ENCODE measurements at places on chromosomes 1 and 21. TPM values are rescaled to one million over a fixed set of nuclear protein-coding genes. Genes with fewer than 3 reads are reported as not detected.

Gene NTNG1
- not detected for total RNA-seq

GRCh38 chr1:3905953-3906671 lies 6.0 kb upstream of the C1orf174 start:
- DNase-seq: no peak
- no peaks in the 10 kb centered on the region for H3K27me3 ChIP-seq
- no peak overlapping the region for H3K4me3 ChIP-seq

DNA sequence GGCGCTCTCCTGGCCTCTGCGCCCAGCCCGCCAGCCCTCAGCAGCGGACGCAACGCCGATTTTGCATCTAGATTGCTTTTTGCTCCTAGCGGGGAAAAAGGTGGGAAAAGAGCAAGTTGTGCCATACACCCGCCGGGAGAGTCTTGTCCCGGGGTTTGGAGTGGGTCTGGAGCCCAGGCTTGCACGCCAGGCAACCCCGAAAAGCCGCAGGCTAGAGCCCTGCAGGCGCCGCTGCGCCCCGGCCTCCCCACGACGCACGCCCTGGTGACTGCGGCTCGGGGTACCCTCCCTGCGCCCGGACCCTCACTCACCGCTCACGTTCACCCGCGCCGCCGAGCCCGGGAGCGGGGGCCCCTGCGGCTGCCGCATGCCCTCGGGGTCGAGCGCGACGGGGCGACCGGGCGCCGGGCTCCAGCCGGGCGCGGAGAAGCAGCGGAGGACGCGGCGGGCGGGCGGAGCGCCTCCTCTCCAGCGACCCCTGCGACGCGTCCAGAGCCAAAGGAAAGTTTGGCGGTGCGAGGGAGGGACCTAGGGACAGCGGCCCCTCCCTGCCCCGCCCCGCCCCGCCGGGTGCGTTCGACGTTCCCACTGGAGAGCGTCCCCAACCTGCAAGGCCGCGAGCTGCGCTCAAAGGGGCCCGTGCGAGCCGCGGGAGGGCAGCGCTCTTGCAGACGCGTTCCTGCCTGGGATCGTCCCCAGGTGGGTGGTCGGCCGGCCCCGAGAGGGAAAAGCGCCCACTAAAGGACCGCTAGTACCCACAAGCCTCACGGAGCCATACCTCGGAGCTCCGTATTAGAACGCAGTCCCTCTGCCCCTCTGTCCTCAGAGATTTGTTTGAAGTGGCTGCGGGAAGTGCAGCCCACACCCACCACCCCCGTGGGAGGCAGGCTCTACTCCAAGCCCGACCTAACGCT lies at the start of gene LPAR3:
LPAR3 (minus strand) TSS at position 502 of the 914 bp plus-strand sequence. CDS start 27,086 bp downstream, outside the sequence.
- H3K27me3 ChIP-seq: no peaks in the 10 kb centered on the region
- H3K4me3 ChIP-seq: peak within 1 kb of the TSS; percentile 65
- H3K4me1 ChIP-seq: peaks cover 9% of the 10 kb centered on the region
- no peak for DNase-seq

Gene CLDN14
- not detected for total RNA-seq

Gene SMIM11
- 6.8 TPM for total RNA-seq

Gene SHISAL2A
- not detected for total RNA-seq

DNA sequence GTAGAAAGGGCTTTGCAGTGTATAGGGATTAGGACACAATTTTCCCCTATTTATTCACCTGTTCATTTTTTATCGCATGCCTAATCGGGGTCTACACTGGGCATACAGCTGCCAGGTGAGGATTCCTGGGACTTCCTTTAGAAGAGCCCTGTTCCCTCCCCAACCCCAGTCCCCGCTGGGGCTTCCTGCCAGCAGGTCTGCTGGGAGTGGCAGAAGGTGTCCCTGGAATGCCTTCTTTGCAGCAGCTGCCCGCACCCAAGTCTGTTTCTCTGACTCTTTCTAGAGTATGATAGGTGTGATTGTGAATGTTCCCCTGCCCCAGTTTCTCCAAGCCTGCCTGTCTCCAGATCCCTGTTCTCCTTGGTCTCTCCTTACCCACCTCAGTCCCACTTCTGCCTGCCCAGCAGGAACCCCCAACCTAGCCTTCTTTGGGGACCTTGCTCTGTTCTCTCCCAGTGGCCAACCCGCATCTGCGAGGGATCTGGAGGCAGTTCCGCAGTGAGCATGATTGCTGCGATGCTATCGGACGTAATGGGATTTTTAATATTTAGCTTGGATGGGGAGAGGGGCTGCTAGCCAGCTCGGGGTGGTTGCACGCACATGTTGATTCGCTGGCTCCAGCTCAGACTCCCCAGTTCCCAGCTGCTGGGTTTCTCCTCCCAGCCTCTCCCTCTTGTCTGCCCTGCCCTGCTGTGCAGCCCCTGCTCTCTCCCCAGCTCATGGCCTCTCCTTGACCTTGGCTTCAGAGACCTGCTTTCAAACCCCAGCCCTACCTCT lies 79.8 kb downstream of the EPHB2 start:
- DNase-seq: peak; percentile 14
- no peak overlapping the region for H3K4me3 ChIP-seq
- no peak overlapping the region for H3K27ac ChIP-seq
- H3K36me3 ChIP-seq: no peaks in the 10 kb centered on the region

Gene PRDX1
- total RNA-seq: 207 TPM

DNA sequence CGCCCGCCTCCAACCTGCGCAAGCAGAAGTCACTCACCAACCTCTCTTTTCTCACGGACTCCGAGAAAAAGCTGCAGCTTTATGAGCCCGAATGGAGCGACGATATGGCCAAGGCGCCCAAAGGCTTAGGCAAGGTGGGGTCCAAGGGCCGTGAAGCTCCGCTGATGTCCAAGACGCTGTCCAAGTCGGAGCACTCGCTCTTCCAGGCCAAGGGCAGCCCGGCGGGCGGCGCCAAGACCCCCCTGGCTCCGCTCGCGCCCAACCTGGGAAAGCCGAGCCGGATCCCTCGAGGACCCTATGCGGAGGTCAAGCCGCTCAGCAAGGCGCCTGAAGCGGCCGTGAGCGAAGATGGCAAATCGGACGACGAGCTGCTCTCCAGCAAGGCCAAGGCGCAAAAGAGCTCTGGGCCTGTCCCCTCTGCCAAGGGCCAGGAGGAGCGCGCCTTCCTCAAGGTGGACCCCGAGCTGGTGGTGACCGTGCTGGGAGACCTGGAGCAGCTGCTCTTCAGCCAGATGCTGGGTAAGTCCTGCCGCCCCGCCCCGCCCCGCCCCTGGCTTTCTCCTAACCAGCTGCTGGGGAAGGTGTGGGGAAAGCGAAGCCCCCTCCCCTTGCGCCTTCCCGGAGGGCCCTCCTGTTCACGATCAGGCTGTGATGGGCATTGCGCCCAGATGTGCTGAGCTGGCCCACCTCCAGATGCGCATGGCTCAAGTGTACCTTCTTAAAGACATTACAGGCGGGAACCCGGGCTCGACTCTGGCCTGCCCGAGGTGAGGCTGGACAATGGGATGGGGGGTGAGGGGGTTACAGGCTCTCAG lies 110.2 kb downstream of the NAV1 start:
- H3K27me3 ChIP-seq: peaks cover under 1% of the 10 kb centered on the region
- H3K36me3 ChIP-seq: no peaks in the 10 kb centered on the region
- peaks cover 15% of the 10 kb centered on the region for H3K4me1 ChIP-seq
- H3K4me3 ChIP-seq: peak overlapping the region; percentile 80

Gene ADGRL4
- total RNA-seq: 0.21 TPM

Gene TTC22
- total RNA-seq: 3.1 TPM

GRCh38 chr1:152907686-152908601 lies at the start of gene IVL:
TSS of gene IVL (plus strand) at chr1:152908546. CDS start at chr1:152909798, 1,252 bp downstream.
- peak within 1 kb of the TSS; percentile 89 for H3K27ac ChIP-seq
- no peaks in the 10 kb centered on the region for H3K27me3 ChIP-seq
- H3K4me3 ChIP-seq: no peak within 1 kb of the TSS
- DNase-seq: peak; percentile 87
- no peaks in the 10 kb centered on the region for H3K36me3 ChIP-seq

Data from MCF 10A (cell line).